ENCODE measurements at places on chromosomes 4 and X.

- no peak for DNase-seq
These were observed 9.0 kb downstream of the ZNF275 start for GRCh38 chrX:153342762-153343558.

- DNase-seq: no peak
These were observed 54.5 kb downstream of the ASB9 start for GRCh38 chrX:15215366-15215765.

GRCh38 chrX:10199212-10199611 lies 42.4 kb downstream of the CLCN4 start:
- DNase-seq: no peak

- DNase-seq: no peak
These were observed 7.3 kb downstream of the PPP1R3F start for GRCh38 chrX:49276671-49277534.

GRCh38 chr4:57061395-57061794 lies 48.8 kb downstream of the IGFBP7 start:
- DNase-seq: no peak

- no peak for DNase-seq
These were observed 2295.4 kb downstream of the ARAP2 start for GRCh38 chr4:33948921-33949320.

DNA sequence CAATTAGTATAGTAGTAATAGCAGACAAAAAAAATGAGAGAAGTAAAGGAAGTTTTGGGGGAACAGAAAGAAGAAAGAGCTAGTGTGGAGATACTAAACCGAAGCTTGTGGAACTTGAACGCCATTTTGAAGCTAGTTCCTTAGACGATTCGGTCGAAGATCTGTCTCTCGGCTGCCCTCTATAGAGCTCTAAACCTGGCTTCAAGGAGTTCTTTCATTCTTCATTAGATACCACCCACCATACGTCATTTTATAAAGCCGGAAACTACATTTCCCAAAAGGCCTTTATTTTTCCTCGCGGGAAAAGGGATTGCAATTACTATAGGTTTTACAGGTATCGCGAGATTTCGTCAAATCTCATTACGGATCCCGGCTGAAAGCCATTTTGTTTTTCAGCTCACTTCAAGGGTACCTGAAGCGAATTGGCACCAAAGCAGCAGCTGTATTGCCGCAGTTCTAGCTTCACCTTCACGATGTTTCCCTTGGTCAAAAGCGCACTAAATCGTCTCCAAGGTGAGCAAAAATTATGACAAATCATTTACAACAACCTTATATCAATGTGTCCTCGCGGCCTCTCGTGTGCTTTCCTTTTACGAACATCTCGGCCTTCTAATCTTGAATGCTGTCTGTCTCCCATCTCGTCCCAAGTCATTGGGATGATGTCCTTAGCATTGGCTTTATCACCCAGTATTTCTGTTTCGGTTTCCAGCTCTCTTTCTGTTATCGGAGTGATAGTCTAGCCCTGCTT lies at the start of gene COX7B:
COX7B (plus strand) TSS at position 388 of the 748 bp plus-strand sequence; CDS start at position 474, 86 bp downstream.
- DNase-seq: peak; percentile 83

GRCh38 chr4:81173213-81173612 lies 41.8 kb downstream of the PRKG2 start:
- DNase-seq: no peak

GRCh38 chrX:38165023-38165422 lies 55.6 kb downstream of the SRPX start:
- DNase-seq: no peak

GRCh38 chr4:139838811-139839210 lies 173.2 kb downstream of the MGST2 start:
- DNase-seq: no peak

DNA sequence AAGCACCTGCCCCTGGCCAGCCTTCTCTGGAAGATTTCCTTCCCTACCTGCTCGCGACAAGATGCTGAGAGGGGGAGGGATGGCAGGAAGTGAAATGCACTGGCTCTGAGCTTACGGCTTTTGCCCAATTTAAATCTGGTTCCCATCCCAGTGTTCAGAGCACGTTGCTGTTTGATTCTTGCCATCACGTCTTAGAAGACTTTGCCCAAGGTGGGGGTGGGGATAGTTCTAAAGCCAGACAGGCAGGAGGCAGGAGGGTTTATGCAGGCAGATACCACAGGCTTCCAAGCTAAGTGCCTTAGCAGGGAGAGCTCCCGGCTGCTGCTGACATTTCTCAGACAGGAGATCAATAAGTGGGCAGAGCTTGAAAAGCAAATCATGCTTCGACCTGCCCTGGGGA lies 393.9 kb downstream of the MID1IP1 start:
- DNase-seq: no peak

GRCh38 chr4:183396227-183396637 lies 48.2 kb upstream of the CDKN2AIP start:
- DNase-seq: no peak

- no peak for DNase-seq
These were observed 21.6 kb downstream of the SH3KBP1 start for GRCh38 chrX:19865567-19866363.

DNA sequence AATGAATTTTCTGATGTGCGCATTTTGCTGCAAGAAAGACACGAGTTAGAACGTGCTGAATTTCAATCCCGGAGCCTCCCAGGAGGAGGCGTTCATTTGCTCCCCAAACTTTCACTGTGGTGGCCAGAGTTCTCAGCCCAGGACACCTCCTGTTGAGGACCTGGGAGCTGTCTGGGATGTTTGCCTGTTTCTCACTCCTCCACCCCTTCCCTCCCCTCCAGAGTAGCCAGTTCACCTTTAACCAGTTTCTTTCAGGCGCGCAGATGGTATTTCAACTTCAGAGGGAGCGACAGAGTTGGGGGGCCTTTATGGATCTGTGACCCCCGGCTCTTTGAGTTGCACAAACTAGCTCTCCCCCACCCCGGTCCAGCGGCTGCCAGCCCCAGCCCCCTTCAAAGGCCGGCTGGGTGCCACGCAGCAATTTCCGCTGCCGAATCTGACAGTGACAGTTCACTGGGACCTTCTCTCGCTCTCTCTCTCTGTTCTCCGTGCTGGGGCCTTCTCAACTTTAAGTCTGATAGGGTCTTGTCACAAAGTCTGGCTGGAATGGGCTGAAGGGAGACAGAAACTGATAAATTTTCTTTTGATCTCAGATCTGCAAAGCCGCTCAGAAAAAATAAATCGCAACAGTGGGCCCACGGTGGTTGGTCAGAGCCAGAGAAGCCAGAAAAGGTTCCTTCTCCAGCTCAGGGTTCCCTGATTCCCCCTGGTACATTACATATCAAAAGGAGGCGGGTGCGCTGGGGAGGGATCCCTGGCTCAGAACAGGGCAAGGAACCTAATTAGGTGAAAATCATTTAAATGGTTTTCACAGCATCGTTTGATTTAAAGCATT lies 100.0 kb upstream of the STX18 start:
- no peak for DNase-seq

- DNase-seq: no peak
These were observed 14.4 kb upstream of the ZNF41 start for GRCh38 chrX:47497271-47497888.

DNA sequence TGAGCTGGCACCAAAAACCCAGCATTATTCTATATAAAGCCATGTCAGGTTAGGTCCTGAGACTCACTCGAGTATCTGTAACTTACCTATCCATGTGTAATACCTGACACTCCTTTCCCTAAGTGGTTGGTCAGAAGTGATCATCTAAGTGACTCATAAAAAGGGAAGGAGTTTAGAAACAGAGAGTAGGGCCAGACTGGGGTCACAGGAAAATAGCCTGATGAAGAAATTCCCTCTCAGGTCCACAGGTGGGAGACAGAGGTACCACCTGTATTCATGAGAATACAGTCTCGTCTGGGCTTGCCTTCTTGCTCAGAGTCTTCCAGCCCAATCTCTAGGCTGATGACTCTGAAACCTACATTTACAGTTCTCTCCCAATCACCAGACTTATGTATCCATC lies 161.8 kb upstream of the MAP3K15 start:
- DNase-seq: no peak

DNA sequence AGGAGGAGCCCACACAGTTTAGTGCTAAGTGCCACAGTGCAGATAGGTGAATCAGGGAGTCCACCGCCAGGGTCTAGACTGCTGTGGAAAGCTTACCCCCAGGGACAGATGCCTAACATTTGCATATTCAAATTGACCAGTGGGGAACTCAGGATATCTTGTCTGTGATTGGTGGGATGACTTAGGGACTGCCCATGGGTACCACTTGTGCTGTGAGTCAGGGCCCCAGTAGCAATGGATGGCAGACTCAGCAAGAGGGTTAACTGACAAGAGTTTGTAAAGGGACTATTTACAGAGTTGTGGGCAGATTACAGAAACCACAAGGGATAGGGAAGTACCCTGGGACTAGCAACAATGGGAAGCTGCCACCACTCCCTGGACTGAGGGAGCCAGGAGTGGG lies 282.1 kb downstream of the BCOR start:
- DNase-seq: no peak

DNA sequence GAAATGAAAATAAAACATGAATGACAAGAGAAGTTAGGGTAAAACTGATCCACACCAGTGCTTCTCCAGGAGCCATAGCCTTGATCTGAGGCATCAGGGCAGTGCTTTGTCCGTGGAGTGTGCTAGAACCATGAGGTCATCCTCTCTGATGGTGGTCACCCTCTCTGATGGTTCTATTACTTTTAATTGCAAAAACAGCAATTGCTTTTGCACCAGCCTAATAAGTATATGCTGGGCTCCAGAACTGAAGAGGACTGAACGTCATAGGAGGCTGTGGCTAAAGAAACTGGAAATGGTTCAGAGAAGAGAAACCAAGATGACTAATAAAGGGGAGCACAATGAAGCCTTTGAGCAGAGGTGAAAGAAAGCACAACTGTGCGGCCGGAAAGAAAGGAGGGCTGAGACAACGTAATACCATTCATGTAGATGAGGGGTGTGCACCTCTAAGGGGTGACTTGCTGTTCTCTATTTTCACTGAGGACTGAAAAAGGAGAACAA lies 17.0 kb upstream of the TMEM154 start:
- DNase-seq: peak; percentile 21

GRCh38 chr4:8702516-8703400 lies 110.2 kb downstream of the CPZ start:
- DNase-seq: no peak

GRCh38 chr4:113285501-113285900 lies 236.0 kb downstream of the ANK2 start:
- DNase-seq: no peak

GRCh38 chrX:41481264-41482109 lies 34.3 kb downstream of the NYX start:
- no peak for DNase-seq

DNA sequence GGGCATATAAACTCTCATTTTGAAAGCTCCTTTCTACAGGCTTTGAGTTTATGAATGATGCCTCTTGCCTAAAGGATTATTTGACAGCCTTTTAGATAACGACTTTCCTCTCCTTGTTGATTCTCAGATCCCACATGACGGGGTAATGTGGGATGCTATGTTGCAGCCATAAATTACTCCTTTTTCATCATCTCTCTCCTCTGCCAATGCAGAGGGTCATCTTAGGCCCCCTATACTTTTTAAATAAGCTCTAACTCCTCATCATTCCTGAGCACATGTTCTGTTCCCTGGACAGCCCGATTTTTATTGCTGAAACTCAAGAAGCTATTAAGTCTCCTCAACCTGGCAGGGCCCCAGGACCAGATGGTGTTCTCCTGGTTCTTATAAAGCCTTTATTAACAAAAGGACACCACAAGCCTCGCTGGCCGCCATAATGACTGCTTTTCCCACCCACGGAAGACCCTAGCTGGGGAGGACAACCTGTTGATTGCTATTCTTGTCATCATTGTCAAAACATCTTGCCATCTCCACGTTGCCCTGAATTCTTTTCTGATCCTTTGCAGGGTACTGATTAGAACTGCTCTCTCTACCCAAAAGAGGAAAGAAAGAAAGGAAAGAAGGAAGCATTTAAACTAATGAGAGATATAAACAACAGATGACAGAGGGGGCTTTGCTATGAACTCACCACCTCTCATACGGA lies 150.7 kb downstream of the DHX15 start:
- DNase-seq: no peak

- DNase-seq: no peak
These were observed 115.7 kb upstream of the TEX13C start for GRCh38 chrX:125203737-125204578.

DNA sequence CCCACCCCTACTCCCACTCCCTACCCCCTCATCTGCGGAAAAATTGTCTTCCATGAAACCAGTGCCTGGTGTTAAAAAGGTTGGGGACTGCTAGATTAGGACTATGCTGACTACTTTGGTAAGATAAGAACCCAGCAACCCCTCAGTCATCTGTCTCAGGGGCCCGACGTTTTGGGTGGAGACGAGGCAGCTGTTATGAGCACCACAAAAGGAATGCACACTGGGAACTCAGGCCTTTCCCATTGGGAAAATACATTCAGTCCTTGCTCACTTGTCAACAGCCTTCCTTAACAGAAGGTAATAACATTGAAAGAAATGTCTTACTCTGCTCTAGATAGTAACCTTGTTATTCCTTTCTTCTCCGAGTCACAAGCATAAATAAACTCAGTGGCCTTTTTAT lies 310.8 kb downstream of the AFF2 start:
- no peak for DNase-seq

DNA sequence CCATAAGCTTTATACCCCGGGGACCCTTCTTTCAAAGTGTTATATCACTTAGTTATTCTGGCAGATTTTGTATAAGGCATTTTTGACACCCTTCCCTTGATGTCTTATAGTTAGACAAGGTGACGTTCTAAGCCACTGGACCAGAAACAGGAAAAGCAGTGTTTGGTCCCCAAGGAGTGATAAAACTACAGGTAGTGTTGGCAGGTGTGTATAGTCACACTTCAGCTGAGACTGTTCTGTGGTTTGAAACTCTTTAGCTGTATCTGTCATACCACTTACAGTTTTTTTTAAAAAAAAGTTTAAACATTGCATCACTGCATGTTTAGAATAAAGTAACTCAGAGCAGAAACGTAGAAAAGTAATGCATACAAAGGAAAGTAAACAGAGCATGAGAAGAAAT lies 48.5 kb downstream of the TLL1 start:
- no peak for DNase-seq

DNA sequence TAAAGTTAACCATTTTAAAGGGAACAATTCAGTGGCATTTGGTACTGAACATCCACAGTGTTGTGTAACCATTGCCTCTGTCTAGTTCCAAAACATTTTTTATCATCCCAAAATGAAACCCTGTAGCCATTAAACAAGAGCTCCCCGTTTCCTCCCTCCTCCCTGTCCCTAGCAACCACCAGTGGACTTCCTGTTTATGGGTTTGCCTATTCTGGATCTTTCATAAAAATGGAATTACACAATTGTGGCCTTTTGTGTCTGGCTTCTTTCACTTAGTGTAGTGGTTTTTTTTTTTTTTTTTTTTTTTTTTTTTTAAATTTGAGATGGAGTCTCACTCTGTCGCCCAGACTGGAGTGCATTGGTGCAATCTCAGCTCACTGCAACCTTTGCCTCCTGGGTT lies 11.6 kb downstream of the RBMX2 start:
- no peak for DNase-seq

DNA sequence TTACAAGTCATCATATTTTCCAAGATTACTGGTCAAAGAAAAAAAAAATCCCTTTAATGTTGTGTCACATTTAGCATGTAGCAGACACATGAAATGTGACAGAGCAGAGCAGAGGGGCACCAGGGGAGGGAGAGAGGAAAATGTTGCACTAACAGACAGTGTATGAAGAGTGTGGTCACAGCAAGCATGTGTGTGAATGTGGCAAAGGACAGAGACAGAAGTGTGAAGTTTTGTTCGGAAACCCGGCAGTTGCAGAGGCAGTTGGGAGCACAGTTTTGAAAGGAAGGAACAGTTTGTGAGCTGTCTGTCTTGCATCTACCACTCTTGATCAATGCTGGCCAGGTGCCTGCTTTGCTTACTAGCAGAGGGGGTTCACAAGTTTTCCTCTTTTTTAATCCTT lies 83.9 kb upstream of the MAP3K15 start:
- DNase-seq: no peak

All from smooth muscle cell of the brain vasculature (primary cell).